ENCODE measurements at places on chromosomes 2 and 18.

- no peak for DNase-seq
Observed at GRCh38 chr2:136751406-136751805, 13.9 kb upstream of the THSD7B start.

DNA sequence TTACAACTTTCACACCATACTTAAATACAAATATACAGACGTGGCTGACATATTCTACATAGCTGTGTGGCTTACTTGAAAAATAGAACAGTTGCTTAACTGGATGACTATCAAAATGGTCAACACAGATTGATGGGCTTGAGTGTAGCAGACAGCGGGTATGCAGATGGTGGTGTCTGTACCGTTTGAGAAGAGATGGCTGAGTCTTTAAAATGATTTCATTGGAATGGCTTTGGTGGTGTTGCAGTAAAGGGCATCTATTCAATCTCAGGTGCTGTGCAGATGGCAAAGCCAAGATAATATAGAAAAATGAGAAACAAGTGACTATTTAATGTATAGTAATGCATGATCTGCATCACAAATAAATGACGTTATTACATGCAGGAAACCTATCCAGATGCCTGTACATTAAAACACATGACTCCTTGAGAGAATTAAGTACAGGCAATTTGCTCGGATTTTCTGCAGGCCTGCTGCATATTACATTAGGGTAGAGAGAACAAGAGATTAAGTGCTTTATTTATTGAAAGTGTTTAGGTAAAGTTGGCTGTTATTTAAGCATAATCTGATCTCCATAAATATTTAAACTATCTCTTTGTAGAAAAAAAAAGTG lies 68.5 kb downstream of the AGPS start:
- DNase-seq: no peak

- DNase-seq: no peak
Observed at GRCh38 chr2:222304737-222305515, 6.1 kb upstream of the PAX3 start.

GRCh38 chr2:634636-635388 lies 42.4 kb downstream of the TMEM18 start:
- no peak for DNase-seq

- DNase-seq: no peak
Observed at GRCh38 chr18:9531791-9532410, 56.6 kb downstream of the RALBP1 start.

DNA sequence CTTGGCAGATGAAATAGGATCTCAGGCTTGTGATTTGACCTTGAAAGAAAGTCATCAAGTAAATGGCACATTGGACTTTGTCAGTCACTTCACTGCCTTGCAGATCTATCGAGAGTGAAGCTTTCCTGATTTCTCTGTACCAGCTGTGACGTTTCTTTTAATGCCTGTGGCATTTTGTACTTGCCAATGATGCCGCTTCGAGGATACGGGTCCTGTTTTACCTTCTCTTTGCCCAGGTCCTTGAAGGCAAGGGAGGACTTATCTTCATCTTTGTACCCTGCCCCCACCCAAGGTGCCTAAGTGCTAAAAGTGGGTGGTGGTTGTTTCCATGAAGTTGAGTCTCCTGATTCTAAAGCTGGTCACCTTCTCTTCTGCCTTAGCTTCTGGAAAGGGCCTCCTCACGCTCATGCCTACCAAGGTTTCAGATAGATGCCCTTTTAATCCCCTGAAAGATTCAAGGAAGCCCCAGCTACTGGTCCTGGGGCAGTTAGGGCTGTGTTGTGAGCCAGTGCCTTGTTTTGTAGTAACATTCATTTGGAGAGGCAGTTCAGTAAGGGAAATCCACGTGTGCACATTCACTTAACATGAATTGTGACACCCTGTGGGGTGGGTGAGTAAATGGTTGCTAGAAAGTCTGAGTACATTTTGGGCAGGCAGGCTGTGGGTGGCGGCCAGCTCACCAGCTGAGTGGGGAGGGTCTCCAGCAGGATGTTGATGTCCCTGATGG lies 6.1 kb downstream of the LBH start:
- no peak for DNase-seq

GRCh38 chr18:61738042-61738441 lies 154.8 kb downstream of the RNF152 start:
- no peak for DNase-seq

- no peak for DNase-seq
Observed at GRCh38 chr2:25400576-25401216, 59.0 kb upstream of the DNMT3A start.

GRCh38 chr18:3319399-3319798 lies 57.5 kb downstream of the MYL12B start:
- no peak for DNase-seq

- no peak for DNase-seq
Observed at GRCh38 chr2:62785810-62786597, 80.5 kb downstream of the EHBP1 start.

- DNase-seq: no peak
Observed at GRCh38 chr2:44801841-44802776, 139.4 kb upstream of the SIX3 start.

GRCh38 chr18:57748770-57749603 lies 54.1 kb downstream of the ATP8B1 start:
- DNase-seq: no peak

Data from effector memory CD8-positive, alpha-beta T cell (primary cell).